ENCODE measurements at places on chromosomes 1 and 21.

DNA sequence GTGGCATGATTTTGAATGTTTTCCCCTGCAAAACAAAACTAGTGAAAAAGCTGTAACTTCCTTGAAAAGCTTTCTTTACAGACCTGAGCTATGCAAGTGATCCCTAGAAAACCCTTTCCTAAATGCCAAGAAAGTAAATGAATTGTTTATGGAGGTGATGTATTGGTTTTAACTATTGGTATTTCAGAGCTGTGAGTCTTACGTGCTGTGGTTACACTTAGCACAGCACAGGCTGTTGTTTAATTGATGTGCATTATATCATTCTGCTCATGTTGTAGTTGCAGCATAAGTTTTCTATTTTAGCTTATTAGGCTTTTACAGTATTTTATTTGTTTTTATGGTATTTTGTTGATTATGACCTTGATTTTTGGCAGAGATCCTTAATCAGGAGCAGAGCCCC, 74.1 kb upstream of the DYNLT5 start:
- DNase-seq: no peak

- no peak for DNase-seq
These were observed 172.2 kb downstream of the EDEM3 start for GRCh38 chr1:184582411-184582810.

DNA sequence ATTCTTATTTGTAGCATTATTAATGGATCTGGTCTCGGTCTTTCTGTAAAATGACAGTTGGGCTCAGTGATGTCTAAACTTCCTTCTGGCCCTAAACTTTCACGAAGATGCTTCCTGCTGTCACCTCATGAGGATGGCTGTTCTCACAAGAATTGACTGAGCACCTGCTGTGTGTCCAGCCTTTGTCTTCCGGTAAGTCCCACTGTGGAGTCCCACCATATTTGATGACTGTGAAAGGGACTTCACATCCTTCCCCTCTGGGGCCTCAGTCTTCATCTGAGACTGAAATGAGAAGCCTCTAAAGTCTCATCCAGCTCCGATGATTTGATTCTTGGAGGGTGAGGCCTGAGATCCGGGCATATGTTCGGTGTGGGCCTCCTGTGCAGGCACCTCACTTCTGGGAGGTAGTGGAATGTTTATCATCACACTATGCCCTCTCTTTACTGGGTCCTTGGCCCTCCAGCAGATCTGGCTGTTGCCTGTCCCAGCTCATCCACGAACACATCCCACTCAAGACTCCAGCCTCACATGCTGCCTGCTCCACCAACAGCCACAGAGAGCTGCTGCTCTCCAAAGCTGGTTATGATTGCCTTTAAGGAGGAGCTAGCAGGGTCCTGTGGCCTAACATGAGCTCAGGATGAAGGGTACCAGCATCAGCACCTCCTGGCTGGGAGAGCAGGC, 95.8 kb downstream of the KCNN3 start:
- no peak for DNase-seq

GRCh38 chr1:230237805-230238204, 170.8 kb downstream of the GALNT2 start:
- DNase-seq: no peak

- no peak for DNase-seq
These were observed 481.0 kb upstream of the ADAMTS5 start for GRCh38 chr21:27447843-27448242.

DNA sequence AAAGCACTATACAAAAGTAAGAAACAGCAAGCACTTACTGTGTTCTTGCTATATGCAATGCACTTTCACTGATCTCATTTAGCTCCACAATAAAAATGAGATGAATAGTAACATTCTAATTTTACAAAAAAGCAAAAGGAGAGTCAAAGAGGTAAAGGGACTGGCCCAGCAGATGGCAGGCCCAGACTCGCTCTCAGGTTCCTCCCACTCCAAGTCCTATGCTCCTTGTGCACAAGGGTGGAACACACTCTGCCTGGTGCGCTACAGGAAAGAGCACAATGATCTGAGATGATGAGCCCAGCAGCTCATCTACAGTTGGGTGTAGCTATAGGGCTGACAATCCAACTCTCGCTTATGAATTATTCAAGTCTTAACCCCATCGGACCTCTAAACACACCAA, 94.1 kb upstream of the LYST start:
- no peak for DNase-seq

- DNase-seq: no peak
These were observed 36.6 kb downstream of the UBASH3A start for GRCh38 chr21:42440187-42440792.

DNA sequence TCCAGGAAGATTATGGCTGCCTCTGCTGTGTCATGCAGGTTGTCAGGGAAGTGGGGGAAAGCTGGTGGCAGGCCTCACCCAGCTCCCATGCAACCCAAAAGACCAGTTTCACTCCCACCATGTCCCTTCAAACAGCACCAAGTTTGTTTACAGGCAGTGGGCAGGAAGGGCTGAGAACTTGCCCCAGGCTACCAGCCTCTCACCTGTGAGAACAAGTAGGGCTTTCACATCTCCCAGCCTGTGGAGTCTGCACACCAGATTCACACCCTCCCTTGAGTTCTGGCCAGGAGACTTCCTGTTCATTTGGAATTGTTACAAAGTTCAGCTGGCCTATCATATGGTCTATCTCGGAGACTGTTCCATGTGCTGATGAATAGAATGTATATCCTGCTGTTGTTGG, 27.8 kb downstream of the RPAP2 start:
- no peak for DNase-seq

- peak; percentile 60 for DNase-seq
These were observed 850 bp downstream of the SESN2 start for GRCh38 chr1:28259934-28260802.

GRCh38 chr21:42038826-42039425, 28.8 kb upstream of the ZBTB21 start:
- no peak for DNase-seq

DNA sequence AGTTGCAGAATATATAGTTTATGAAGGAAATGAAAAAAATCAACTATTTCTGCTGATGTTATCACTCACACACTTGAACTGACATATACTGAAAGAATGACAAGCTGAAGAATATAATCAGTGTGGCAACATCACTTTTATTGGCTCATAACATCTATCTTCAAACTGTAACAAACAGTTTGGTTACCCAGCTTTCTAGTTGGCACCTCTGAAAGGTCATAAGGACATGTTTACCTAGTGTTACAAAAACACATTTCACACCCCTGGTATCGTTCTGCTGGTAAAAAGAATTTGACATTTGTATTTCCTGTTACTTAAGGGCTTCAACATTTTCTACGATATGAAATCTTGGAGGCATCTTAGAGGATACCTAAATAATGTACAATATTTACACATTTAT, 1267.0 kb upstream of the NCAM2 start:
- DNase-seq: no peak

GRCh38 chr1:16067933-16068332, 5.5 kb downstream of the FAM131C start:
- DNase-seq: no peak

DNA sequence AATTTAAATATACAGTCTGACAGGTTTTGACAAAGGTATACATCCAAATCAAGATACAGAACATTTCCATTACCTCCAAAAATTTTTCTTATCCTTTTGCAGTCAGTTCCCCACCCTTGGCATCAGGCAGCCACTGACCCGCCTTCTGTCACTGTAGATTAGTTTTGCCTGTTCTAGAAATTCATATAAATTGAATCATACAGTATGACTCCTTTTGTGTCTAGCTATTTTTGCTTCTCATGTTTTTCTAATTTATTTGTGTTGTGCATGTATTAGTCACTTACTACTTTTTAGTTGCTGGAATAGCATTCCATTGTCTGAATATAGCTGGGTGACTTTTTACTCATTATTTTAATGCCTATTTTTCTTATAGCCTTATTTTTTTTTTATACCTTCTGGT, 3.8 kb downstream of the UTP25 start:
- DNase-seq: no peak

DNA sequence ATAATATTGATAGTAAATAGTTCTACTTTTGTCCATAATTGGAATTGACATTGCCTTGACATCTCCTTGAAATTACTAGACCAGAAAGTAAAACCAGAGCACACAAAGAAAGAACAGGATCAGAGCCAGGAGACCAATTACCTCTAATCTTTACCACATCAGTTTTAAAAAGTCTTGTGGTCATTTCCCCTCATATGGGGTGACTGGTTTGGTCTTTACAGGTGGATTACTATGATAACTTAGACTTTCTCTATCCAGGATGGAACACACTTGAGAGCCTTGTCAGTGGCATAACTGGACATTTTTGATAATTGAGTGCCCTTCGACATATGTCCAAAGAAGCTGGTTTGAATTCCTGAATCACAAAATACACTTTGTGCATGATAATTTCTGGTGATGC, 1148.1 kb upstream of the NCAM2 start:
- DNase-seq: no peak

DNA sequence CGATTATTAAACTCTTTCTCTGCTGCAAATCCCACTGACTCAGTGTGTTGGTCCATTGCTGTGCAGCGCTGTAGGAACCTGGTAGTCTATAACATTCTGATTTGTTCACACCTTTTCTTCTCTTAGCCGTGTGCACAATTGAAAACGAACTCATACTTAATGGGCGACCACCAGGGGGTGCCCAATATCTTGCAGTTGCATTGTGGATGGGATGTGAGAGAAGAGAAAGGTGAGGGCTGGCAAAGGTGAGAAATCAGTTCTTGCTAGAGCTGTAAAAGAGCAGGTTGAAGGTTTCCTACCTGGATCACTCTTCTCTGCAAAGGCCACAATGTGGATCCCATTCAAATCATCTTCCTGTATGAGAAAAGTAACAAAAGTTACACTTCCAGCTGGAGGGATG, 51.0 kb downstream of the CASQ2 start:
- DNase-seq: no peak

- DNase-seq: no peak
These were observed 243.6 kb upstream of the TMEM51 start for GRCh38 chr1:14909920-14910460.

DNA sequence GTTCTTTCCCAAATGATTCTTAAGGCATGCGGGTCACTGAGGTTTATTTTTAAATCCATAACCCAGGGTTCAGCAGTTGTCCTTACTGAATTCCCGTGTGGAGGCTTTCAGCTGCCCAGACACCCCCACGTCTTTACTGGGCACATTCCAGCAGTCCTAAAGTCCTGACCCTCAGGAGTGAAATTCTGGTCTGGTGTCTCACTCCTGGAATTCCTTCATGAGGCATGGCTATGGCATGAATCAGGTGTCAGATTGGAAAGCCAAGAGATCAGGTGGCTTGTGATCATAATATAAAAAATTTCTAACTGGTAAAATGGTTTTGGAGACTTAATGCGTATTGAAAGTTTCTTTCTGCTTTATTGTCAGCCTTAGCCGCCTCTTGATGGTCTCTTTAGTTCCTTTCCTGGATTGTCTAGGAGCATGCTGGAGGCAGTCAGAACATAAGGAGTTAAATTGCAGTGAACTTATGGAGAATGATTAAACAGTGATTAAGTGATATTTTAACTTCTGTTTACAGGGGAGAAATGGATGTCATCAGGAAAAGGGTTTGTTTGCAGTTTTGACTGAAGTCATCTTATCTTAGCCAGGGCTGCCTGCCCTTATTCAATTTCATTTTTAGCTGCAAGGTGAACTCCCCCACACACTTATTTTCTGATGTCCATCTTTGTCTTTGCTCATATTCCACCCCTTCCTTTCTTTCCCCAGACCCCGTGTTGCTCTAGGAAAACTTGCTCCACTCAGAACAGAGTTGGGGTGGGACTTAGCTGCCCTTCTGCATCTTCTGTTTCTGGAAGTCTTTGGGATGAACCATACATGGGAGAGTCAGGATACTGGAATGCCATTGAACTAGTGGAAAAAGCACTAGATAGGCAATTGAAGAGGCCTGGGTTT, 25.7 kb upstream of the MACF1 start:
- no peak for DNase-seq

DNA sequence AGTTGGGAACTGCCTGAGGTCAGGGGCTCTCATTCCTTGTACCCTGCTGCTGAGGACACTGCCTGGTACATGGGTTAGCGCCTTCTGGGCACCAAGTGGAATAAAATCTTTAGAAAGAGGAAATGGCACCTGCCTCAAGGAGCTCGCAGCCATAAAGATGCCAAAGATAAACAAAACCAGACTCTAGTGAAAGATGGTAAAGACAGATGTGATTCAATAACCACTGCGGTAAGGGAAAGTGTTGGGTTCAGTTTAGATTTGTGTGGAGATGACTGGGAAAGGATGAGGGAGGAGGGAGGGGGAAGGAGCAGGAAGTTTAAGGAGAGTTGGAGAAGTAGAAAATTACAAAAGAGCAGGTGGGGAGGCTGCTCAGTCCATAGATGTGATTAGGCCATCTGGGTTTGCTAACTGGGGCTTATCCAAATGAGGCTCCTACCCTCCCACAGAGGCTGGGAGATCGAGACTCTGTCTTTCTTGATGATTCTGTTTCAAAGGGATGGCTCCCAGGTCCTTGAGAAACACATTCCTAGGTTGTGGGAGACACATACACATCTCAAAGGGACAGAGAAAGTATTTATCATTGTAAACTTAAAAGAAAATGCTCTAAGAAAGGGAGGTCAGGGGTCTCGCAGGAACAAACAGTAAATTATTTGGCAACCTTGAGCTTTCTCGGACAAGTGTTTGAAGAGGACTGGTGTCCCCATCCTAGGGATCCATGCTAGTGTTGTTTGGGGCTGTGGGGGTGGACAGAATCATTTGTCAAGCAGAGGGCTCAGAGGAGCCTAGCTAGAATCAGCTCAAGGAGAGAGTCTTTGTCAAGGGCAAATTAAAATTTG, 65.7 kb upstream of the MORC3 start:
- no peak for DNase-seq

- DNase-seq: no peak
These were observed 156.8 kb upstream of the LRRC7 start for GRCh38 chr1:69410893-69411292.

DNA sequence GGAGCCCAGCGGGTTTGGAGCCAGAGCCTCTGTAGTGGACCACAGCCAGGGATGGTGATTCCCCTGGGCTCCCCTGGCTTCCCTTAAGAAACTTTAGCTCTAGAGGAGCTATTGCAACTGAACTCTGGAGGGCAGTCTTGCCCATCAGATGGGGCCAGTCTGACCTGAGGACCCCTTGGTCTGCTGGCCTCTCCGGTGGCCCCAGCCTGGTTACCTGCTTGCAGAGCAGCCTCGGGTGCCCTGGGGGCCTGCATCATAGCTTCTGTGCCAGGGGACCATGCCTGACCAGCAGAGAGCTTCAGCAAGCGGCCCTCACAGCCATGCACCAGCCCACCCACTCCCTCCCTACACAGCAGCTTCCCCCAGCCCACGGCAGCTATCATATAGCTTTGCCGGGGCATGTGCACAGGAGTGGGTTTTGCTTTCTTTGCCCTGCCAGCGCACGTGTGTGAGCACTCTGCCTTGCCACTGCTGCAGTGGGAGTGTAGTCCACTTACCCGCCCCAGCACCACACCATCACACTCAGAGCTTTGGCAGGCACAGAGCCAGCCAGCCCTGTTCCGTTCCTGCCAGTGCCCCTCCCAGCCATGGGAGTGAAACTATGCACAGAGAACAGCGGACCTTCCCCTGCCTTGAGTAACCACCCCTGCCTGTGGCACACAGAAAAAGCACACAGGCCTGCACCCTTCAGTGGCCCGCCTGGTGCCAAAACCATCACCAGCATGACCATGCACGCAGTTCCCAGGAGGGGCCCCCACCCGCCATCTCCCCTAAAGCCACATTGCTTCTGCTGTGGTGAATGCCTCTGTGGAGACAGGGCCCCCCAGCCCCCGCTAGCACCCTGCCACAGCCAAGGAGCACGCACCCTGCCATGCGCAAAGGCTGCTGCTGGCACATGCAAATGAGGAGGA, 442.9 kb upstream of the NEGR1 start:
- no peak for DNase-seq

Measured in non-pigmented ciliary epithelial cell (primary cell).